ENCODE measurements at places on chromosomes 4 and X. TPM values are rescaled to one million over a fixed set of nuclear protein-coding genes. Genes with fewer than 3 reads are reported as not detected.

Gene RTL9
- total RNA-seq = 0.46 TPM

Gene MAGEA11
- not detected for total RNA-seq

Gene TTC29
- 0.36 TPM for total RNA-seq

Gene CLCN4
- total RNA-seq = 3.1 TPM

Gene PDGFC
- total RNA-seq = 25.3 TPM

Gene OPRPN
- not detected for total RNA-seq

Gene GSX2
- total RNA-seq = not detected

Data from ovary (tissue), 10 donors.